ENCODE measurements at places on chromosomes 6 and 20.

- peak; percentile 54 for DNase-seq
Measured at GRCh38 chr6:35736253-35736894, 458 bp upstream of the ARMC12 start.

- no peak for DNase-seq
Measured at GRCh38 chr6:53544217-53544469, 758 bp downstream of the GCLC start.

GRCh38 chr6:75084872-75085381 lies 120.9 kb downstream of the COL12A1 start:
- DNase-seq, result no peak

DNA sequence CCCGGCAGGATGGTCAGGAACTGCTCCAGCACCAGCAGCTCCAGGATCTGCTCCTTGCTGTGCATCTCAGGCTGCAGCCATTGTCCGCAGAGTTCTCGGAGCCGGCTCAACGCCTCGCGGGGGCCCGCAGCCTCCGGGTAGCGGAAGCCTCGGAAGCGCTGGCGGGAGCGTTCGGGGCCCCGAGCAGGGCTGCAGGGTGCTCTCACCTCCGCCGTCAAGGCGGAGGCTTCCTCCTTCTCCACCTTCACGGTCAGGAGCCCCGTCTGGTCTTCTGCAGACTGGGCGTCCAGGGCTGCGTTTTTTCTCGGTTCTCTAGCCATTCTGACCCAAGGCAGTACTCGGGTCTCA lies 434 bp downstream of the ZKSCAN4 start:
- peak; percentile 15 for DNase-seq

GRCh38 chr6:151242420-151242861 lies 2.7 kb downstream of the AKAP12 start:
- no peak for DNase-seq

- DNase-seq, result no peak
Measured at GRCh38 chr6:166597711-166598440, 11.4 kb upstream of the RAMACL start.

DNA sequence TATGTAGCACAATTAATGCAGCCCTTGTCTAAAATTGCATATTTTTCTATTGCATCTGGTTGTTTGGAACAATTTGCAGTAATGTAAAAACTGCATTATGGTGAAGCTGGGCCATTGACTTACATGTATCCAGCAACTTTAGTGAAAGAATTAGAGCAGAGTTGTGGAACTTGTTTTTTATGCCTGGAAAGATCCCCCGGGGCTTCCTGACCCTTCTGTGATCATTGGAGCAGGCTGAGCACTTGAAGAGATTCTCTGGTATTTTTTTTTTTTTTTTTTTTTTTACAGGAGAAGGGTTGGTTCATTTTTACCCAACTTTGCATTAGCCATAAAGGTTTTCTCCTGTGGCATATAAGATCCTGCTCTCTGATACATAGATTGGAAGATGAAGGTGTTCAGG lies 45.0 kb downstream of the LIN28B start:
- DNase-seq, result no peak

DNA sequence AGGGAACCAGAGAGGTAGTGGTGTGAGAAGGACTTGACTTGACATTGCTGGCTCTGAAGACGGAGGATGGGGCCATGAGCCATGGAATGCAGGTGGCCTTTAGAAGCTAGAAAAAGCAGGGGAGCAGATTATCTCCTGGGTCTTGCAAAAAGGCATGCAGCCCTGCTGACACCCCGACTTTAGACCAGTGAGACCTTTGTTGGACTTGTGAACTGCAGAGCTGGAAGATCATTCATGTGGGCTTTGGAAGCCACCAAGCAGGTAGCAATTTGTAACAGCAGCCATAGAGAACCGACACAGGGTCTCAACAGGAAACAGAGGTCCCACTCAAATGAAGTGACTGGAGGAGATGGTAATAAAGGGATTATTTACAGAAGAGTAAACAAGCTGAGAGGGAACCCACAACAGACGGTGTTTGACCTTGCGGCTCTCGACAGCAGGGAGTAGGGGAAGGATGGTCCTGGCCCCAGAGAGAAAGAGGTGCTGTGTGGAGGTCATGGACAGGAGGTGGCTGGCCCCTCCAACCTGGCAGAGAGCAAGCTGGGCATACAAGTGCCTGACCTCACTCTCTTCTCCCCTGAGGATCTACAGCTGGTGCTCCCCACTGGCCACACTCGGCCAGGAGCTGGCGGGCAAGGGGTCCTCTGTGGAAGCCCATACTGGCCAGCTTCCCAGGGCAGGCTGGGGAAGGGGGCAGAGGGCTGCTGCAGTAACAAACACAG lies 43.9 kb downstream of the SLC22A23 start:
- no peak for DNase-seq

- no peak for DNase-seq
Measured at GRCh38 chr6:137927777-137928218, 60.7 kb downstream of the TNFAIP3 start.

DNA sequence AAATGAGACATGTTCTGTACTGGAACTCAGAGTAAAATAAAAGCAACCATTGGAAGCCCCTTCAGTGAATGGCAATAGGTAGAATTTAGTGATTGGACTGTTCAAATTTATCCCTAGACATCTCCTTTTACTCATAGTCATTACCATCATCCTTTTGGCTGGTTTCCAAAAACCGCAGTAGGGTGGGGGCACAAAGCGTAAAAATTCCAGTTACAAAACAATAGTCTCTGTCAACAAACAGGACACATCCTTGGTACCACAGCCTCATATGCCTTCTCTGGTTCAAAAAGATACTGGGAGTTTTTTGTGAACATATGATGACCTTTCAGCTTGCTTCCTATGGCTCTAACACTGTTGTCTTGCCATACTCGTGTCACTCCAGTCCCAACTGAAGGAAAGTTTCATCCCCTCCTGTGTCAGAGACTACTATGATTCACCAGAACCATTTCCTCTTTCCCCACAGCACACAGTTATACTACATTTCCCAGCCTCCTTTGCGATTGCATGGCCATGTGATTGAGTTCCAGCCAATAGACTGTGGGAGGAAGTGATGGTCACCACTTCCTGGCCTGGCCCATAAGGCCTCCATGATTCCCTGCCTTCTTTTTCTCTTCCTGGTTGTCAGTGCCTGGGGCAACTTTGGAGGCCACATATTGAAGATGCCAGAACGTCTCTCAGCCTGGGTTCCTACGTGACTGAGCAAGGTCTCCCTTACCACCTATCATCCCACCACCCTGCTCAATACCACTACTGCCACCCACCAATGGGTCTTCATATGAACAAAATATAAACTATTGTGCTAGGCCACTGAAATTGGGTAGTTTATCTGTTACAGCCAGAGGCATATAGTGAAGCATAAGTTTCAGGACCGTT lies 162.4 kb downstream of the ID4 start:
- DNase-seq, result no peak

- DNase-seq, result no peak
Measured at GRCh38 chr6:145073811-145074210, 661.5 kb downstream of the EPM2A start.

- DNase-seq, result no peak
Measured at GRCh38 chr6:30074331-30075093, 1.1 kb downstream of the RNF39 start.

DNA sequence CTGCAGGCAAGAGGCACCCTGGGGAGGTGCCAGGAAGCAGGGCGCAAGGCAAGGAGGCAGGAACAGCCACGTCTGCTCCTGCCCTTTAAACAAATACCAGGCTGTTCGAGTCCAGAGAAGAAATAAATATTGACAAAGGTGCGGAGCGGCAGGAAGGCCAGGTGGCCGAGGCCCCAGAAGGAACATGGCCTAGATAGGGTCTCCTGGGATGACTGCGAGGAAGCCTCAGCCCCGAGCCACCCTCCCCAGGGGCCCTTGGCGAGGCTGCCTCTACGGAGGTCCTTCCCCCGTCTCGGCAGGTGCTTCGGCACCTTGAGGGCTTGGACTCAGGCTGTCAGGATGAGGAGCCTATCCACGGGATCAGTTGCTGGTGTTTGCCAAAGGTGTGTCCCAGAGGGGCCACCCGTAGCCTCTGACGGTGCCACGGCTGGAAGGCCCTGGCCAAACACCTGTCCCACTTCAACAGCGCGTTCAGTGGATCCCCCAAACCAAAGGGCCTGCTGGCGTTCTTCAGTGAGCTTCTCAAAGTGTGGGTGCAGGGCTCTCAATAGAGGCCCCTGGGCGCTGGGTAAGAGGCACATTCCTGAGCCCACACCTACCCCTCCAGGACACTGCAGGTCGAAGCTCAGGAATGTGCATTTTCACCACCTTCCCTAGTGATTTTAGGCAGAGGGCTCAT lies 39.8 kb downstream of the SNX5 start:
- DNase-seq, result no peak

DNA sequence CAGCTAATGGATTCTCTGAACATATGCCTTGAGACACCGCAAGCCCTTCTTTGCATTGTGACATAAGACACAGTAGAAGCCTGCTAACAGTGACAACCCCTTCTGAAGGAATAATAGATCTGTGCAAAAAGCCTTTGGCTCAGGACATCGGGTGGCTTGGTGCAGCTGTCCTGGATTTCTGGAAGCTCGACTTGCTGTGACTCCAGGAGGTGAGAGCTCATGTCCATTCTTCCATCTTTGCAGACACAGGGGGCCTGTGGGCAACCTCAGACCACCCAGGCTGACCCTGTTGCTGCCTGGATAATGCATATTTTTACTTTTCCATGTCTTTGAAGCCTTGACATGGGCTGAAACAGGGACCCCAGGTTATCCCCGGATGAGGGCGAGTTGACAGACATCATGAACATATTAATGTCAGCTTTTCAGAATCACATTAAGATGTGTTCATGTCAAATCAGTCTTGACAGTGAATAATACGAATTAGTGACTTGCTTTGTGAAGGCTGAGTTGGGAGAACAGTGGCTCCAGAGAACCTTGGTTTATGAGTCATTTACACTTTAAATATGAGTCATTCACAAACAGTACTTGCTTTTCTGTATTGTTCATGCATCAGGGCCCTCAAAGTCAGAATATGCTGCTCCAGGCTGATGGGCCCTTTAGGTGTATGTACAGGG lies 66.8 kb upstream of the IYD start:
- DNase-seq, result no peak

DNA sequence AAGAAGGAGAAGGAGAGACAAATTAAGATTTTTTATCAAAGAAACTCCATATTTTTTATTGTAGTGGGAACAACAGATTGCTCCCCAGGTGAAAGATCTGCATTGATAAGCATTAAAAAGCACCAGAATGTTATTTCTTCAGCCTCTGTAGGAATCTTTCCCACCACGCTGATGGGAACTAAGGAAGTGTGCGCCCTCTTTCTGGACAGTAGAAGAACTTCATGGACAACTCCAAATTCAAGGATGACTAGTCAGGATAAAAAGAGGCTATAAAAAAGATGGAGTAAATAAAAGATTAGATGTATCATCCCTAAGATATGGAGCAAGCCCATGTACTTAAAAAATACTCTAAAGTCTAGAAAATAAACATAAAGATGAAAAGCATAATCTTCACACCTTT lies 45.8 kb upstream of the PAK5 start:
- DNase-seq, result no peak

DNA sequence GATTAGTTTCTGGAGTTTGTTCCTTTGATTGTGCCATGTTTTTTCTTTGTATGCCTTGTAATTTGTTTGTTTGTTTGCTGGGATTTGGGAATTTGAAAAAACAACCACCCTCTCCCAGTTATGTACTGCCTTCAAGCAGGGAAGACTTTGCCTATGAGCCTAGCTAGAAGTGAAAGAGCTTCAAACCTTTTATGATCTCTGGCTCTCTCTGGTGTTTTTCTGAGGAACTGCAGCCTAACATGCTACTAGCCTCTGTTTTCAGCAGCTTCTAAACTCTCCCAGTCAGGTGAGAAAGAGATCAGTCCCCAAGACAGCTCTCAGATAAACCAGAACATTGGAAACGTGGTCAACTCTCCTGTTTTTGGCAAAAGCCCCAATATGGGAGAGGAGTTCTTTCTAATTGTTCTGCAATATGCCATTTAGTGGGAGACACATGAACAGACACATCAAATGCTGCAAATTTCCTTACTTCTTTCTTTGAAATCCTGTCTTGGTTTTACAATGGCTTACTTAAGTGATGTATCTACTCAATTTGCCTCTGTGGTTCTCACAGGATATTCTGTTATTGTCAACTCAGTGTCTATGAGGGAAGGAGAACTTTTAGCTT lies 58.9 kb upstream of the SERINC1 start:
- DNase-seq, result no peak

GRCh38 chr6:151240791-151241642 lies 1.2 kb downstream of the AKAP12 start:
- DNase-seq, result peak; percentile 56

- no peak for DNase-seq
Measured at GRCh38 chr6:6760002-6760401, 171.5 kb downstream of the LY86 start.

DNA sequence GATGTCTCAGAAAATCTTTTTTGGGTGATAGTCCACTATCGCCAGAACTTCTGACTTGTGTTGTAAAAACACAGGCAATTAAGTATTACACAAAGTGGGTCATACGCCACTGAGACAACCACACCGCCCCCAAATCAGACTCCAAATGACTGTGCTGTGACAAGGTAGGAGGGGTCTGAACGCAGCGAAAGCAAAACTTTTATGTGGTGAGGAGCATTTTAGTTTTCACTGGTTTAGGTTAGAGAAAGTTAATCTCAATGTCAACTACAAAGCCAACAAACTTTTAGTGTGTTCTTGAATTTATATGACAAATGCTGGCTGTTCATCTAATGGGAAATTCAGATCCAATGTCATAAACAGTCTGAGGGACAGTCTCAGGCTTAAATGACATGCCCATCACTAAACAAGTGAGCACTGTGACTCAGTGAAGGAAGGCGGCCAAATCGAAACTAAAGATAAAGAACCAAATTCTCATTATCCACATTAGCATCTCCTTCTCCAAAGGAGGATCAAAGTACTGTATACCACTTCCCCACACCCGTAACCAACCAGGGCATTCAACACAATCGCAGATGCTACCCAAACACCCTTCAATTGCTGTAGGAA lies 186.7 kb downstream of the GJA10 start:
- no peak for DNase-seq

DNA sequence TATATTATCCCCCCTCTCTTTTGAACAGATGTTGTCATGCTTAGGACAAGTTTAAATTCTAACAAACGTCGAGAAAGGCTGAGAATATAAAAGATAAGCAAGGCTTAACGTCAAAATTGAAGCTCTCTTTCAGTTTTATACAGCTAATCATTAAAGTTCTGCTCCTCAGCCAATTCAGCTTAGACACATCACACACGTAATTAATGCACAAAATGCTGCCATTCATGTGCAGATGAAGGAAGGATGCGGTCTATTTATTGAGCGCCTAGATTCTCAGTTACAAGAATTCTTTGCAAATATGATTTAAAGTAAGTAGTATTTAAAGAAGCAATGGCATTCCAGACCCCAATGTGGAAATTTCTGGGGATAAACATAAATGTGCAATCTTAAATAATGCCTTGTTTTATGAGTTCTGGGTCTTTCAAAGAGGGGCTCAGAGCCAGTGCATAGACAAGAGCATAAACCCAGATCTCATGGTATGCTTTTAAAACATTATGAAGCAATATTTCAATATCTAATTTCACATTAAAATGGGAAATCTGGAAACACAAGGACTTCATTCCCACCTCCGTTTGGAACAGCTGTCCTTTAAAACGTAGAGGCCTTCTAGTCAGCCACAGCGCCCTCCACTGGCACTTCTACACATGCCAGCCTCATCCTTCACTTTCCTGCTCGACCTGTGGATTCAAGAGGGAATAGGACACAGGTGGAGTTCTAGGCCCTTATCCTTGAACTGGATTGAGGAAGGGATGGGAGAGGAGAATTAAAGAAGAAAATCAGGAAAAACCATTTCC lies 85.8 kb downstream of the LYRM4 start:
- no peak for DNase-seq

All from occipital lobe (tissue), 3 donors.